ENCODE measurements at places on chromosomes 16 and 17.

DNA sequence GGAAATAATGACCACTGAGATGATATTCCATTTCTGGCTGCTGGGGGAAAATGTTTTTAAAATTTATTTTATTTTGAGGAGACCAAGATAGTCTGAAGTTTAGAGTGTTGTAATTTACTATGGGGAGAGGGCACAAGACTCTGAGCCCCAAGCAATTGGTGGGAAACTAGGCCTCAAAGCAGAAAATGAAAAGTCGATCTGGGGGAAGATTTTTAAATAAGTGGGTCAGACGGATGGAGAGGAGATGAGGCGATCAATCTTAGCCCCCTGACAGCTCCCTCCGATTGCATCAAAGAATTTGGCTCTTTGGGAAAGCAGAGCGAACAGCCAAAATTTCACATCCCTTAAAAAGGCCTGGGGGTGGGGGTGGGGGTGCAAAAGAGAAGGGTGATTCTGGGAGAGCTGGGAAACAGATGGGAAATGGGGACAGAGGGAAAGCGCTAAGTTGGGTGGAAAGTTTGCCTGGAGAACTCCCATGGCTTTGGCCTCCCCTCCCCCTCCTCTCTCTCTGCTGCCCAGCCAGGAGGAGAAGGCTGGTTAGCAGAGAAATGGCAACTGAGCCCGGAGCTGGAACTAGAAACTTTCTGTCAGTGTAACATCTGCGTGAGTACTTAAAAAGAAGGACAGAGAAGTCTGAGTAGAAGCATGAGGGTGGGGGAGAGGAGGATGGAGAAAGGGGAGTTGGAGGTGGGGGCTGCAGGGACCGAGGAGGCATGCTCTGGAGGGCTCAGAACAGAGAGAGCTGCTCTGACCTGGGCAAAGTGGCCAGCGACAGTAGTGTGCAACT, 1.4 kb upstream of the HOXB2 start:
- DNase-seq, result no peak

- DNase-seq, result no peak
Measured at GRCh38 chr17:50424996-50425681, 879 bp upstream of the ACSF2 start.

GRCh38 chr17:82957469-82957795, 117.6 kb upstream of the ZNF750 start:
- no peak for DNase-seq

DNA sequence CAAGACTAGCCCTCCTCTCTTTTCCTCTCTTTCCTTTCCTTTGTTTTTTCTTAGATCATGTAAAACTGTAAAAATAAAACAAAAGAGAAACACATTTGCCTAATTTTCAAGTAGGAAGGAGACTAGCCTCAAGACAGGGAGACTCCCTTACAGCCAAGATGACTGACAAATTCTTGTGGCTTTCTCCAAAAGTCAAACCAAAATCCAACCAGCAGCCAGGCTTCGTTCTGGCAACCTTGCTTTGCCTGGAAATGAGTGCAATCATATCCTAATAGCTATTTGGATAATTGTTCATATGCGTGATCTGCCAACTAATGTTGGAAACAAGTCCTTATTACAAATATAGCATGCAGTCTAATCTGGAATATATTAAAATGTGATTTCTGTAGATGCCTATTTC, 868.9 kb upstream of the SOX9 start:
- DNase-seq, result no peak

DNA sequence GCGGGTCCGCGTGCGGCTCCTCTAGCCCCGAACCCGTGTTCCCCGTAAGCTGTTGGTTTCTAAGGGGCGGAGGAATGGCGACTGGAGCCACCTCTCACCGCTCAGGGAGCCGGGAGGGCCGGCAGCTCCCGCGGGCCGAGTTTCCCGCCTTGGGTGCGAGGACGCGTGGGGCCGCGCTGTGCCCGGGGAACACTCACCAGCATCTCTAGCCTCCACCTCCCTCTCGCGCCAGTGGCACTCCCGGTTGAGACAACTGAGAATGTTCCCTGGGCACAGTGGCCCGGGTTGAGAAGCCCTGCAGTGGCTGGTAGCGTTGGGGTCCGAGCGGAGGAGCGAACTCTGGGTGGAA, 560 bp downstream of the TELO2 start:
- no peak for DNase-seq

DNA sequence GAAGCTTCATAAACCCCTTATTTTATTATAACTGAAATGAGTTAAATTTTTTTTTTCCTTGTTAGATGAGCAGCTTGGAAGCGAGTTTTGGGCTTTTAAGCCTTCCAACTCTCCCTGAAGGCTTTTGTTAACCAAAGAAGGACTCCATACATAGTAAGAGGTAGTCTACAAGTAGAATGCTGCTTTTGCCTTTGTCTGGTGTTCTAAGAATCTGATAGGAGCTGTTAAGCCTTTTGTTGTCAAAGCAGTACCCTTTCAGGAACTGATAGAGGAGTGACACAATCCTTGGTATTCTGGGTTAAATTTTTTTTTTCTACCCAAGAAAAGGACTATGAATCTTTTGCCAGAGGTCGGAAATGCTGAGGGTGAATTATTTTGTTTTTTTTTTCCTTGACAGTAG, 26.1 kb downstream of the MAP2K4 start:
- no peak for DNase-seq

DNA sequence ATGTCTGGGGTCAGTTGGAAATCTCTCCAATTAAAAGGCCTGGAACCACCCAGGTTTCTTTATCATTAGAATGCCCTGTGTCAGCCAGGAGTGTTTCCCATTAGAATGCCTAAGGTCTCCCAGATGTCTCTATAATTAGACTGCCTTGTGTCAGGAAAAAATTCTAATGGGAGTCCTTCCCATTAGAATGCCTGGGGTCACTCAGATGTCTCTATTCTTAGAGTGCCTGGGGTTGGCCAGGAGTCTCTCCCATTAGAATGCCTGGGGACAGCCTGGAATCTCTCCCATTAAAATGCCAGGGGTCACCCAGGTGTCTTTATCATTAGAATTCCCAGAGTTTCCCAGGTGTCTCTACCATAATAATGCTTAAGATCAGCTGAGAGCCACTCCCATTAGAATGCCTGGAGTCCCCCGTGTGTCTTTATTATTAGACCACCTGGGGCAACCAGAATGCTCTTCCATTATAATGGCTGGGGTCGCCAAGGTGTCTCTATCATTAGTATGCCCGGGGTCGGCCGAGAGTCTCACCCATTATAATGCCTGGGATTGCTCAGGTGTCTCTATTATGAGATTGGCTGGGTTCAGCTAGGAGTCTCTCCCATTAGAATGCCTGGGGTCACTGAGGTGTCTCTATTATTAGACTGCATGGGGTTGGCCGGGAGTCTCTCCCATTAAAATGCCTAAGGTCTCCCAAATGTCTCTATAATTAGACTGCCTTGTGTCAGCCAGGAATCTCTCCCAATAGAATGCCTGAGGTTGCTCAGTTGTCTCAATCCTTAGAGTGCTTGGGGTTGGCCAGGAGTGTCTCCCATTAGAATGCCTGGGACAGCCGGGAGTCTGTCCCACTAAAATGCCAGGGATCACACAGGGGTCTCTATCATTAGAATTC, 2254.6 kb downstream of the TP53TG3F start:
- DNase-seq, result no peak

DNA sequence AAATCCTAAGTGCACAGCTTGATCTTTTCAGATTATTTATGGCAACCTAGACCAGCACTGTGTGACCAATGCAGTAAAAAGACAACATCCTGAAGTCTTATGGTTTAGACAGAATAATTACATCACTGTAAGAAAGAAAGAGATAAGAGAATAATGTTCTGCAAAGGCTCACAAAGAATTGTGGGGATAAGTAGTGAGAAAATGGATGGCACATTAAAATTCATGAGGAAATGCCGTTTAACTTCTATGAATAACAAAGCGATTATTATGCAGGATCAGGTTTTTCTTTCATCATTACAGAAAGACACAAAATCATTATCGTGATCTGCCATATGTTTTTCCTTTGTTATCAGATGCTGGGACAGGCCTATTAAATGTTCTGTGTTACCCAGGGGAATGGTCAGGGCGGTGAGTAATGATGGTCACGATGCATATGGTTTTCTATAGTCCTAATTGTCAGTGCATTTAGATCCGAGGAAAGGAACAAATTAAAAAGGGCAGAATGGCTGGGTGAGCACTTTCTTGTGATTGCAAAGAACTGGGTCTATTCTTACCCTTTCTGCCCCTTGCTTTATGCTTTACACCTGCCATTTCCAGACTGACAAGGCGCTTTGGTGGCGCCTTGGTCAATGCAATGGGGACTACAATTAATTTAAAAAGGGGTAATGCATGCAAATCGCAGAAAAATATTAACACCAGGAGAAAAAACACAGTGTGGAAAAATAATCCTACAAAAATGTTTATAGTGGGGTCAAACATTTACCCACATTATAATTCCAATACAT, 18.1 kb upstream of the DHX40 start:
- no peak for DNase-seq

- no peak for DNase-seq
Measured at GRCh38 chr17:69428252-69428980, 13.9 kb downstream of the MAP2K6 start.

- no peak for DNase-seq
Measured at GRCh38 chr17:20203018-20203417, 193.9 kb downstream of the SPECC1 start.

DNA sequence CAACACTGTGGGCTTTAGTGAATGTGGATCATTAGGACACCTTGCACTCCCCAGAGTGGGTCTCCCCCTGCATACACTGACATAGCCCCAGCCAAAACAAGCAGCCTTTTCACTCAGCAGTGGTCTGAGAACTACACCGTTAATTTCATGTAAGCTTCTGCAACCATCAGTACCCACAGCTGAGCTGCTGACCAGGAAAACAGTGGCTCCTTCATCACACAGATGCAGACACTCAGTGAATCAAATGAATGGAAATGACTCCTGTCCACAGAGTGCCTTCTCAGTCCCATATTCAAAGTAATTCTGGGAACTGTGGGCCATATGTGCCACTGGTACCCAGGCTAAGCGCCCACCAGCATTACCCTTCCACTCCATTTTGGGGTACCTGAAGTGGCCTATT, 39.3 kb upstream of the NOL11 start:
- no peak for DNase-seq

DNA sequence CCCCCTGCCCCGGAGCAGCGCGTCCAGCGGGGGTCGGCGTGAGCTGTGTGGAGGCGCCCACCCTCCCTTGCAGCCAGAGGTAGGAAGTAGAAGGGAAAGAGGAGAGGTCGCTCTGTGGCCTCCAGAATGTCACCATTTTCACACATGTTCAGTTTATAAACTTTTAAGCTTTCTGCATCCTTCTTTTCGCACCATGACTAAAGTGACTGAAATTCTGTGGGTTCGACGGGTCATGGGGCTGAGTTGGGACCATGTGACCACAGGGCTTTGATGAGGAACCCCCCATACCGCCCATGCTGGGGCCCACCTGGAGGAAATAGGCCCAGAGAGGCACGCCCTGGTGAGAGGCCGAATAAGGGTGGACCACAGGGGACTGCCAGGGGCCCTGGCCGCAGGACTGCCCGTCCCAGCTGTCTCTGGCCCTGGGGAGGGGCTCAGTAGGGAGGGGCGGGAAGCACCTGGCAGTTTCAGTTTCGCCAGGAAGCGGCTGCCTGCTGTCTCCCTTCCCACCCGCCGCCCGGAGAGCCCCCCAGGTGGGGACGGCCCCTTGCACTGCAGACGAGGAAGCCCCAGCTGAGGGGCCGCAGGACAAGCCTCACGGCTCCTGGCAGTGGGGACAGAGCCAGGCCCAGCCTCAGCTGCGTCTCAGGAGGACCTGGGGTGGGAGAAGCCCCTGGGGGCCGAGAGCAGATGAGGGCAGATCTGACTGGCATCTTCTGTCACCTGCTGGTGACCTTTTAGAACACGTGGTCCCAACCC, 9.0 kb downstream of the CBFA2T3 start:
- DNase-seq, result no peak

DNA sequence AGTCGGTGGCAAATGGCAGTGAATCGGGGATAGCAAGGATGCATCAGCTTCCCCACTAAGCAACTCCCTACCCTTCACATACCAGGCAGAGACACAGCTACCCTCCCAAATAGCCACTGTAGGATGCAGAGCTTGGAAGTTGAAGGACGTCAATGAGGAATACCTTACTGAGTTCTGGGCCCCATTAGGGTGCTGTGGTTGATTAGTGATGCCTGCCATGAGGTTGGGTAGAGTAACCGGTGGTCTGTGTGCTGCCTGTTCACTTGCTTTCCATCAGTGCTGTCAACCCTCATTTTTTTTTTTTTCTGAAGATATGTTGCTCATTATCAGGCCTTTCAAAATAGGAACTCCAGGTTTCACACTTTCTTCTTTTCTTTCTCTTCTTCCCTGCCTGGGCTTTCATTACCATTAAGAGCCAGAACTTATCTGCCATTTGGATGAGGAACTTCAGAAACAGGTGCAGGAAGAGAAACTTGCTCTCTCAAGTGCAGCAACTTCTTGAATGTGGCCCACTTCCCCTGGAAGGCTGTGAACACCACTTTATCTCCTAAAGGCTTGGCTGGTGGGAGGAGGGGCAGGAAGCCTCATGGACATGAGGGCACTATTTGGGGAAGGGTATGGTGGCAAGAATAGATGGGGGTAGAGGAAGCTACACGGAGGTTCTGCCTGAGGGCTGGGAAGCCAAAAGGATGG, 183.5 kb downstream of the NTN1 start:
- no peak for DNase-seq

GRCh38 chr17:76354317-76354729, 607 bp upstream of the PRPSAP1 start:
- DNase-seq, result no peak

- no peak for DNase-seq
Measured at GRCh38 chr16:55462241-55462640, 16.8 kb upstream of the MMP2 start.

DNA sequence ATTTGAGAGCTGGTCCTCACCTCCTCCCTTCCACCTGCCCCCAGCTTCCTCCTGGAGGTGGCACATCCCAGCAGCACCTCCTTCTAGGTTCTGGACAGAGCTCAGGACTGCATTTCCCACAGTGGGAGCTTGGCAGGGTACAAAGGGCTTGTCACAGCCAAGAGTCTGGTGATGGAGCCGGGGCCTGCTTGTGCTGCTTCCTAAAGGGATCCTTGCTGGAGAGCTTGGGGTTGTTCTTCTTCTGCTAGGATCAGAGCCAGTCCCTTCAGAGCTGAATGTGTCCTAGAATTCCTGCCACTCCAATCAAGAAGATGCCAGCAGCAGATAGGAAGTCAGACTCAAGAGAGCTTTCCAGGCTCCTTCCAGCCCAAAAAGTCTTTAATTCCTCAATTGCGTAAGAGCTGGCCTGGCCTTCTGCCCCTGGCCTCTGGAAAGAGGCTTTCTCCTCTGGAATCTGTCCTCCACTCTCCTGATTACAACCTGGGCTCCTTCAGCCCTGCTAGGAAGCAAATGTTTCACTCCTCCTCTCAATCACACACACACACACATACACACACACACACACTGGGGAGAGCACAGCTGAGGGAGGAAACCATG, 4.4 kb downstream of the CD300E start:
- no peak for DNase-seq

Data from activated T-helper 9 cell treated with anti-CD3 and anti-CD28 coated beads, Interleukin-2, amount 50 U/mL, for 16 hours (primary cell).